ENCODE measurements at places on chromosomes 4 and X.

DNA sequence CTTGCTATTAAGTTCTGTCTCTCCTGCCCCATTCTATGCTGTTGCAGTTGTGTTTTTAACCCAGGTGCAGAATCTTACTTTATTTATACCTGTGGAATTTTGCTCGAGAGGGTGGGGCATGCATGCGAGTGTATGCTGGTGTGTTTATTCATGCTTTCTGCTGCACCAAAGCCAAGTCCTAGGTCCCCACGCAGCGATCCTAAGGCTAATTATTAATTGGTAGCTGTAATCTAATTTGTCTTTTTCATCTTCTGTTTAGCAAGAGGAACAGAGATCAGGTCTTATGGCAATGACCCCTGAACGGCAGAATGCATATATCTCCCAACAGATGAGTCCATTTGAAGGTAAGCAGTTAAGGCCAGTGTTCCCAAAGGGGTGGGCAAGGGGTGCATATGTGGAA is 58.7 kb upstream of the MTM1 start:
- no peak for DNase-seq

DNA sequence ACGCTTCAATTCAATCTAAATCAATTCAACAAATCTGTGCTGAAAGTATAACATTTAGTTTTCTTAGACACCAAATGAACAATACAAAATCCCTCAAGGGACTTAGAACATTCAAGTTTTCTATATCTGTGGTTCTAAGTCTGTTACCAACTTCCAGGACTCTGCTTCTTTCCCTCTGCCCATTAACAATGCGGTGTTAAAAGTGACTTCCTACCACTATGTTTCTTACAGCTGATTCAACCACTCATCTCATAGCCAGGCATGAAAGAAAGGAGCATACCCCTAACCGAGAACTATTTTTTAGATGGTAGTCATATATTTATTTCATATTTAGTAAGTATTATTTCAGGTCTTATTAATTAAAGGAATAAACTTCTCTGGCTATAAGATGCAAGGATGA is 38.9 kb downstream of the PPA2 start:
- no peak for DNase-seq

DNA sequence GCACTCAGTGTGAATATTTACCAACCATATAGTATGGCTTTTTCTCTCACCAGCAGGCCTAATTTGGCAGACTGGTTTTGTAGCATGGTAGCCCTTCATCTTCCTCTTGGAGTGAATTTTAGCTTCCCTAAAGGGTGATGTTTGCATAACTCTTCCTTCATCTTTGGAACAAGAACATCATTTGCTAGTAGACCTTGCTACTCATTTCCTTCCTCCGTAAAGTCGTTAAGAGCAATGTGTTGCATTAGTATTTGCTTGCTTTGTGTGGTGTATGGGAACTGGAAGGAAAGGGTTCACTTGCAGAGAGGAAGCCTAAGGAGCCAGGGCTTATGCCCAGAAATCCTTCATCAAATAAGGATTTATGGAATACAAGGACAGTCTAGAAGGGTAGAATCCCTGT is 50.2 kb upstream of the PGRMC2 start:
- no peak for DNase-seq

DNA sequence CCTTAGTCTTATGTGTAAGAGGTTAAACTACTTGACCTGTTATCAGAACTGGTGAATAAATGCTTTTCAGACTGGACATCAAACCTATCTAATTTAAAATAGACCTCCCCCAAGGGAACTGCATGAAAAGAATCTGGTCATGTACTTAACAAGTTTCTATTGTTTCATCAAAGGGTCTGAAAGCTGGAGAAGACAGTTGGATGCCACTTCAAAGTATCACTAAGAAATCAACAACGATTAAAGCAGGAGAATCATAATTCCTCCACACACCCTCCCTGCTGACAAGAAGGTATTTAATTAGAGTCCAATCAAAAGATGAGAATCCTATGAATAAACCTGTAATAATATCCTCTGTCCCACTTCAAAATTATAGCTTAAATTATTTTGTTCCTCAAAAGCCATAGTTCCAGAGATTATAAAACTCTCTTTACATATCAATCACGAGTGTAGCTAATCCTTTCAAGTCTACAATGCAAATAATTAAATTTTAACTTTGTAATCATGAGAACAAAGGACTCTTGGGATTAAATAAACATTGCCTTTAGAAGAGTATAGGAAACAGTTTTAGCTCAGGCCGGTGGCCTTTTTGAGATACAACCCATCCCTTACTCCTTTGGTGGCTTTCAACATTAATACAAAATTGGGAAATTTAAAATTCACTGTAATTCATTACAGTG is 35.1 kb downstream of the TSPAN5 start:
- no peak for DNase-seq

GRCh38 chrX:19549838-19550237 is 34.5 kb upstream of the MAP3K15 start:
- DNase-seq: no peak

DNA sequence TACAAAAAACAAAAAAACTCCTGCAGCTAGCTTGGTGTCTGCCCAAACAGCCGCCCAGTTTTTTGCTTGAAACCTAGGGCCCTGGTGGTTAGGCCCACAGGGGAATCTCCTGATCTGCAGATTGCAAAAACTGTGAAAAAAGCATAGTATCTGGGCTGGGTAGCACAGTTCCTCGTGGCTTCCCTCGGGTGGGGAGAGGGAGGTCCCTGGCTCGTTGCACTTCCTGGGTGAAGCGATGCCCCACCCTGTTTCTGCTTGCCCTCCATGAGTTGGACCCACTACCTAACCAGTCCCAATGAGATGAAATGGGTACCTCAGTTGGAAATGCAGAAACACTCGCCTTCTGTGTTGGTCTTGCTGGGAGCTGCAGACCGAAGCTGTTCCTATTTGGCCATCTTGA is 18.6 kb upstream of the BRWD3 start:
- DNase-seq: no peak

DNA sequence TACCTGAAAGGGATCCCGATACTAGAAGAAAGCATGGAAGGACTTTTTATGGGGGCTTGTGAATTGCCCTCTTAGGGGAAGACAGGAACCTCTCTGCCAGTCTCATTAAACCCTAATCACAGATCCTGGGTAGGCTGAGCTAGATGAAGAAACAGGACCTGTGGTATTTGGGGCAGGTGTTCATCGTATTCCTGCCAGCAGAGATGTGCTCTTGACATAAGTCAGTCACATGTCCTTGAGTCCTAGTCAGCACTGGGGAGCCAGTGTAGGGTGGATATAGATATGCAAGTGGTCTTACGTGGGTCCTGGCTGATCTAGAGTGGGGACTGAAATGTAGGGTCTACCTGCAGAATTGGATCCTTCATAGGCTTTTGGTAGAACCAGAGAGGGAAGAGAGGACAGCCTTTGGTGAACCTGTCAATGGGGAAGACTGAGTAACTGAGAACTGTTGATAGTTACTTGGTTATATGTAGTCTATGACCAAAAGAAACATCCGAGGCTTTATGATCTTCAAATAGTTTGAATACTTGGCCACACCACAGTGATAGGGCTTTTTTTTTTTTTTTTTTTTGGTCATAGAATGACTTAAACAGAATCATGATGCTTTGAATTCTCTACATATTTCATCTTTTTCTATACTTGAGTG is 63.5 kb upstream of the WDR1 start:
- no peak for DNase-seq

DNA sequence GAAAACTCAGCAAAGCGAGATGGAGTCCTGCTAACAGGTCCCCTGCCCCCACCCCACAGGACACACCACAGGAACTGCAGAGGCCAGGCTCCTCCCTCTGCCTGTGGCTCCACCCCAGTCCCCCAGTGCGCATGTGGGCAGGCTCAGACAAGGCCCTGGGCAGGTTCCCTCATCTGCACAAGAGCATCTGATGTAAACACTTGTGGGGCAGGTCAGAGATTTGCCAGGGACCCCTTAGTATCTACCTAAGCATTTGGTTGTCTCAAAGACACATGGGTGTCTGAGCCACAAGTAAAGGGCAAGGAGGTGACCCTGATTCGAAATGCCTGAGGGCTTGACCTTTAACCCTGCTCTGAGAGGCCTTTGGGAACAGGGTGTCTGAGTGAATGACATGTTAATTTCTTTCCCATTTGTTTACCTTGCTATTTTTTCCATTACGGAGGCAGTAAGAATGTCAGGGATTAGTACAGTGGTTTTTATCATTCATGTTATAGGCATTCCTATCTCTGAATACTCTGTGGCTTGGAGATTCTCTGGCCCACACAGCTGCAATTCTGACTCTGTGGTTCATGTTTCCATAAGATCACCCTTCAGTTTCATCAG is 85.3 kb downstream of the ZNF518B start:
- DNase-seq: no peak

- DNase-seq: no peak
Observed at GRCh38 chr4:48944252-48944651, 37.7 kb upstream of the OCIAD2 start.

- DNase-seq: no peak
Observed at GRCh38 chrX:63764946-63765345, 20.1 kb downstream of the ARHGEF9 start.

- no peak for DNase-seq
Observed at GRCh38 chrX:72368796-72369195, 63.1 kb upstream of the CITED1 start.

GRCh38 chr4:48197643-48198237 is 63.7 kb upstream of the TXK start:
- peak; percentile 93 for DNase-seq

DNA sequence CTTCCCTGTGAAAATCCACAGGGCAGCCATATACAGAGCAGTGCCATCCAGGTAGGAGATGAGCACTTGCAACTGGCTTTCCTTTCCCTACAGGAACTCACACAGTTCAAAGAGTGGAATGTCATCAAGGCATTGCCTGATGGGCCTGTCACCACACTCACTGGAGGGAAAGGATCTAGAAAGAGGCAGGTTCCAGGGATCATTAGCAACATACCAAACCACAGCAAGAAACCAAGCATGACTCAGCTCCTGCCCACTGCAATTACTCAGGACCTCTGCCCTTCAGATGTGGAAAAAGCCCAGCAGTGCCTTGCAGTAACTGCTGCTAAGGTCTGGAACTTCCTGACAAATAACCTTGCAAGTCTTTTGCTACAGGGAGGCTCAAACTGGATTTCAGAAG is 101.2 kb downstream of the ZNF674 start:
- peak; percentile 61 for DNase-seq

DNA sequence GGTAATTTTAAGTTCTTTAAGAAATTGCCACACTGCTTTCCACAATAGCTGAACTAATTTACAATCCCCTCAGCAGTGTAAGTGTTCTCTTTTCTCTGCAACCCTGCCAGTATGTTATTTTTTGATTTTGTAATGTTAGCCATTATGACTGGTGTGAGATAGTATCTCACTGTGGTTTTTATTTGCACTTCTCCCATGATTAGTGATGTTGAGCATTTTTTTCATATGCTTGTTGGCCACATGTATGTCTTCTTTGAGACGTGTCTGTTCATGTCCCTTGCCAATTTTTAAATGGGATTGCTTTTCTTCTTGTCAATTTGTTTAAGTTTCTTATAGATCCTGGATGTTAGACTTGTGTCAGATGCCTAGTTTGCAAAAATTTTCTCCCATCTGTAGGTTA is 86.1 kb downstream of the BMP3 start:
- DNase-seq: peak; percentile 32

GRCh38 chr4:85812776-85813175 is 337.8 kb downstream of the ARHGAP24 start:
- DNase-seq: no peak

- DNase-seq: no peak
Observed at GRCh38 chrX:12329476-12329875, 191.2 kb downstream of the FRMPD4 start.

DNA sequence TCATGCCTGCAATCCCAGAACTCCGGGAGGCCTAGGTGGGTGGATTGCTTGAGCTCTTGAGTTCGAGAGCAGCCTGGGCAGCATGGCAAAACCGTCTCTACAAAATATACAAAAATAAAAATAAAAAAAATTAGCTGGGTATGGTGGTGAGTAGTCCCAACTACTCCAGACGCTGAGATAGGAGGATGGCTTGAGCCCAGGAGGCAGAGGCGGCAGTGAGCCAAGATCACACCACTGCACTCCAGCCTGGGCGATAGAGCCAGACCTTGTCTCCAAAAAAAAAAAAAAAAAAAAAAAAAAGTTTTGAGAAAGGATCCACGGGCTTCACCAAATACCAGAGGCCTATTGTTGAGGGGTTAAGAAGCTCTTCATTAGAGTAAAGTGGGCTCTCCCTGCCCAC is 8.0 kb downstream of the SUPT20HL2 start:
- no peak for DNase-seq

- no peak for DNase-seq
Observed at GRCh38 chr4:156779774-156780173, 191.8 kb downstream of the PDGFC start.

- no peak for DNase-seq
Observed at GRCh38 chrX:86148594-86148993, 343 bp downstream of the DACH2 start.

Measured in hematopoietic multipotent progenitor cell treated with erythropoietin and hydrocortisone succinate and interleukin-3 and kit ligand, for 6 days (in vitro differentiated cells).